MCF 10A (cell line): ENCODE measurements at places on chromosomes 5 and 9.
A peak's percentile ranks its signal among the peaks of the same experiment; 100 is the strongest.

DNA sequence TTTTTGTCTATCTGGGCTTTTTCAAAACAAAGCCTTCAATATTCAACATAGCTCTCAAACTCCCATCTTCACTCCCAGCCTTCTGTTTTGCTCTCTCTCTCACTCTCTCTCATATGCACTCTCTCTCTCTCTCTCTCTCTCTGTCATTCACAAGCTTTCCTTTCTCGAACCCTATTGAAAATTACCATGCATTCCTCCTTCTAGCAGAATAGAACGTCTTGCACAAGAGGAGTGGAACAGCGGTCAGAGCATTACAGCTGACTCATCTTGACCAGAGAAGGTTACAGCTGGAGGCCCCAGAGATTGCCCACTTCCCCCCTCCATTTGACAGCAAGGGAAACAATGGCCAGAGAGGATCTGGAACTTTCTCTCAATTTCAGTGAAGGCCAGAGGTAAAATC is 51.0 kb upstream of the LIFR start:
- H3K27me3 ChIP-seq = no peaks in the 10 kb centered on the region
- peak; percentile 87 for DNase-seq
- no peak overlapping the region for H3K4me3 ChIP-seq
- no peaks in the 10 kb centered on the region for H3K36me3 ChIP-seq
- peaks cover 21% of the 10 kb centered on the region for H3K4me1 ChIP-seq
- H3K27ac ChIP-seq = peak overlapping the region; percentile 1

DNA sequence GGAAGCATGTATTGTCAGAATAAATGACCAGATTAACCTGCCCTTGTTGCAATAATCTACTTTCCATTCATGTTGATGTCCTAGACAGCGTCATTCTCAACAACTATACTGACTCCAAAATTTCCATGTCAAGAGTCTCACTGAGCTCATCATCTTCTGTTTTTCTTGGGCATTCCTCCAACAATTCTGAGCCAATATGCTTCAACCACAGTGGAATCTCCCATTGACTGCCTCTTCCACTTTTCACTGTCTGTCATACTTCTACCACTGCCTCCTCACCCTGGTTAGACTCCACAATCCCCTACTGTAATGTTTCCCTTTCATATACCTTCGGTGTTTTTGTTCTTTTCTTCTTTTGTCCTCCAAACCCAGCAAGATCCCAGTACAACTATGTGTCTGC is 162.8 kb downstream of the TLE1 start:
- H3K4me3 ChIP-seq = no peak overlapping the region
- no peaks in the 10 kb centered on the region for H3K36me3 ChIP-seq
- DNase-seq = peak; percentile 61

GRCh38 chr5:134079748-134080581 is 34.5 kb upstream of the TCF7 start:
- H3K4me3 ChIP-seq = no peak overlapping the region
- H3K27me3 ChIP-seq = no peaks in the 10 kb centered on the region

- no peaks in the 10 kb centered on the region for H3K4me1 ChIP-seq
- H3K36me3 ChIP-seq = peaks cover 6% of the 10 kb centered on the region
- no peak overlapping the region for H3K4me3 ChIP-seq
- no peak overlapping the region for H3K27ac ChIP-seq
- DNase-seq = peak; percentile 82
- no peaks in the 10 kb centered on the region for H3K27me3 ChIP-seq
These were observed 23.9 kb upstream of the MAPK9 start for GRCh38 chr5:180315762-180316212.

- H3K36me3 ChIP-seq = no peaks in the 10 kb centered on the region
- H3K27ac ChIP-seq = no peak overlapping the region
- H3K4me1 ChIP-seq = peaks cover 12% of the 10 kb centered on the region
- H3K4me3 ChIP-seq = no peak overlapping the region
- no peaks in the 10 kb centered on the region for H3K27me3 ChIP-seq
These were observed 155.0 kb downstream of the NFIB start for GRCh38 chr9:14158916-14159315.
